Adrenal gland (tissue), 19 donors: ENCODE measurements at places on chromosomes 11 and 22. TPM values are rescaled to one million over a fixed set of nuclear protein-coding genes. Genes with fewer than 3 reads are reported as not detected.

The MPPED1 gene
- total RNA-seq = 0.44 TPM

The OR4B1 gene
- total RNA-seq = not detected

The OR6X1 gene
- total RNA-seq = not detected

The TMEM25 gene
- 113 TPM for total RNA-seq

The MRGPRX4 gene
- not detected for total RNA-seq

The CALCA gene
- not detected for total RNA-seq

The SLC5A12 gene
- total RNA-seq = 0.33 TPM

The SPTBN2 gene
- total RNA-seq = 54.0 TPM

The CD248 gene
- total RNA-seq = 17.8 TPM

The YAP1 gene
- total RNA-seq = 102 TPM

The AIFM3 gene
- total RNA-seq = 2.8 TPM

The ANKK1 gene
- total RNA-seq = 0.18 TPM

The MFRP gene
- not detected for total RNA-seq

The E2F8 gene
- total RNA-seq = not detected

The TBX10 gene
- not detected for total RNA-seq

The DYNC2H1 gene
- total RNA-seq = 20.4 TPM

GRCh38 chr22:31077681-31078080 is 3.4 kb upstream of the SMTN start:
- no peak for DNase-seq

DNA sequence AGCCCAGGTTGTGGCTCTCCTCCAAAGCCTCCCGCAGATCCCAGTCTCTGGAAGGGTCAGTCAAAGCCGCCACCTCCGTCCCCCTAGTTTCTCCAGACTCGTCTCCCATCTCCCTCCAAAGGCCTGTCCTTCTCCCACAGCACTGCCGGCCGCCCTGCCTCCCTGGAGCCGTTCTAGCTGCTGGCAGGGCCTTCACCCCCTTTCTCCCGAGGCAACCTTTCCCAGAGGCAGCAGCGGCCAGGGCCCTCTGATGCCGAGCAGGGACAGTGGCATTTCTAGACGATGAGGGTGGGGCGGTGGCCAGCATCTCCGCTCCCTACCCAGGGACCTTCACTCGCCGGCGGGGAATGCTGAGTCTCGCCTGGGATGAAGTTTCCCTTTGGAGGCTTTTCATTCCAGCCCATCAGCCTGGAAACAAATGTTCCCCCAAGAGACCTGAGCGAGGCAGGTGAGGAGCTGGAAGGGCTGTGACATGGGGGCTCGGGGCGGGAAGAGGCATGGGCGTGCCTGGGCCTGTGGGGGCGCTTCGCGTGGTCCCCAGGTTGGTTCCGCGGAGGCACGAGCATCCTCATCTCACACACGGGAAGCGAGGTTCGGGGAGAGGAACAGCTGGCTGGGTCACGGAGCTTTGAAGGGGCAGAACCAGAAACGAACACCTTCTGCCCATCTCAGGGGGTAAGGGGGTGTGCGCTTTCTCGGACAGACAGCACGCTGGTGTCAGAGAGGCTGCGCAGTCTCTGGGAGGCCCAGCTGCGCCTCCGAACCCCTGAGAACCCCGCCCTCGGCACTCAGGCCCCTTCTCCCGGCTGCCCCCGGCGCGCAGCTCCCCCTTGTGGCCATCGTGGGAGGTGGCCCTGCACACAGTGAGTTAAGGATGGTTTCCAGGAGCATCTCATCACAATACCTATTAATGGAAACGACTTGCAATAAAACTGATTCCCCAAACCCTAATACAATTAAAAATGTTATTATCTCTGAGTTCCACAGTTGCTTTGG is 18.1 kb upstream of the KLHL35 start:
- DNase-seq = no peak

GRCh38 chr11:102798012-102798746 is at the start of gene MMP1:
MMP1 (minus strand) TSS chr11:102798160; CDS start chr11:102798092, 68 bp downstream.
- no peak for DNase-seq

GRCh38 chr22:44888491-44889254 is 121.1 kb downstream of the PHF21B start:
- DNase-seq = no peak

GRCh38 chr22:20429254-20430100 is 8.1 kb downstream of the SCARF2 start:
- DNase-seq = peak; percentile 63

GRCh38 chr11:73645121-73645969 is 1.0 kb upstream of the PLEKHB1 start:
- no peak for DNase-seq

DNA sequence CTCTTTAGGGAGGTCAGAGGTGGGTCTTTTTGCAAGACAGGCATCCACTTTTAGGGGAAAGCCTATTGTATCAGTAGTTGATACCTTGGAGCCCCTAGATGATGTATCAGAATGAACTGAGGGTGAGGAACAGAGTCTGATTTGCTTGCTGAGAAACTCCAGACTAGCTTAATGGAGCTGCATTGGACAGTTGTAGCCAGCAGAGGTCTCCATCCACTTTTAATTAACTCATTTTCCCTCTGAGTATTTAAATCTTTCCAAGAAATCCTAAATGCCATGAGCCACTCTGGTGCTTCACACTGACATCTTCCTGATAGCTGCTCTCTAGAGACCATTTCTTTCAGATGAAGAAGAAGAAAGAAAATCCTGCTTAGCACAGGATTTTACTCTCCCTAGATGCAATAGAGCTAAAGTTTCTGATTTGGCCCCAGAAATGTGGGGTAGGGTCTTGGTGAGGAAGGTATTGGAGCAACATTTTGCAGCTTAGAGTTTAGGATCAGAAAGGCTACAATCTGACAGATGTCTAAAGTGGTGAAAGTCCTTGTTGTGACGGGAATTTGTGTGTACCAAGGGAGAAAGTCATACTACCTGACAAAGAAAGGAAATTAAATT is 38.0 kb downstream of the EXT2 start:
- peak; percentile 22 for DNase-seq

DNA sequence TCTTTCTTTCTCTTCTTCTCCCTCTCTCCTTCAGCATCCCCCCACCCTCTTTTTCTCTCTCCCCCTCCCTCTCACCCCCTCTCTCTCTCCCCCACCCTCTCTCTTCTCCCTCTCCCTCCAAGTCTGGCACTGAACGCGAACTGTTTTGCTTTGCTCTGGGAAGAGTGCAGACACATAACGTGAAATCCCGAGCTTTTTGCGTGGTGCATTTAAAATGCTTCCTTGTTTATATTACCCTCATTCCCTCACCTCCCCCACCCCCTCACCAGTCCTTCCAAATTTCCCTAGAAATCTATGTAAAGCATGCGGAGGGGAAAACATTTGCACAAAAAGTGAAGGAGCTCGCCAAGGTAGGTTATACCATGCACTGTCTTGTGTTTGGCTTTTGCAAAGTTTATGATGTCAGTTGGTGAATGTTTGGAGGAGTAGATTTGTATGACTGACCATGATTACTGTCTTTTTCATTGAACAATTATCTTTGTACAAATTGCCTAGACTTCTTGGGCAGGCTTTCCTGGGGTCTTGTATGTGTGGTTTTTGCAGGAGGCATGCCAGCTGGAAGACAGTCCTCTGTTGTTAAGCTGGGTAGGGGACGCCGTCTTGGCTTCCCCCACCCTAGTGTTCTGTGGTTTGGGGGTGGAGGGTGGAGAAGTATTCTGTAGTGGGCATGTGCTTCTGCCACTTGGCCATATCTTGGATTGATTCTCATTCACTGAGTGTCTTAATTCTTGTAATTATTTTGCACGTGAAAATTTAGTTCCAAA is 123.7 kb upstream of the HSD17B12 start:
- DNase-seq = no peak

GRCh38 chr11:67276781-67277230 is 10.5 kb downstream of the GRK2 start:
- peak; percentile 45 for DNase-seq

DNA sequence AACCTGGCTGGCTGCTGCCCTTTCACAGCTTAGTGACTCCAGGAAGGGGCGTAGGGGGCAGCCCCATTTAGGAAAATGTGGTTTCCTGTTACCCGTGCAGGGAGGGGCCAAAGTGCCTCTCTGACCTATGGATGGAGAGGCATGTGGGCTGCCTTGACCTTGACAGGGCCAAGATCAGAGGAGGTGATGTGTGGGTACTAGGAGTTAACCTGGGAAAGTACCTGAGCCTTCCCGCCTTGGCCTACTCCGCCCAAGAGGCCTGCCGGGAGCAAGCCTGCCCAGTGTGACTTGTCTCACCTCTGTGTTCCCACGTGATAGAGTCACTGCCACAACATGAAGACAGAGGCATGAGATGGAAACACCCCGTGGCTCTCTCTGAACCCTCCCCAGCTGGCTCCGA is 33.4 kb downstream of the GRAMD4 start:
- no peak for DNase-seq

- DNase-seq = no peak
These were observed 41.3 kb downstream of the SMCO4 start for GRCh38 chr11:93501856-93502255.

GRCh38 chr22:49599039-49599438 is 228.6 kb downstream of the BRD1 start:
- no peak for DNase-seq

- no peak for DNase-seq
These were observed 13.6 kb upstream of the EED start for GRCh38 chr11:86230921-86231434.

DNA sequence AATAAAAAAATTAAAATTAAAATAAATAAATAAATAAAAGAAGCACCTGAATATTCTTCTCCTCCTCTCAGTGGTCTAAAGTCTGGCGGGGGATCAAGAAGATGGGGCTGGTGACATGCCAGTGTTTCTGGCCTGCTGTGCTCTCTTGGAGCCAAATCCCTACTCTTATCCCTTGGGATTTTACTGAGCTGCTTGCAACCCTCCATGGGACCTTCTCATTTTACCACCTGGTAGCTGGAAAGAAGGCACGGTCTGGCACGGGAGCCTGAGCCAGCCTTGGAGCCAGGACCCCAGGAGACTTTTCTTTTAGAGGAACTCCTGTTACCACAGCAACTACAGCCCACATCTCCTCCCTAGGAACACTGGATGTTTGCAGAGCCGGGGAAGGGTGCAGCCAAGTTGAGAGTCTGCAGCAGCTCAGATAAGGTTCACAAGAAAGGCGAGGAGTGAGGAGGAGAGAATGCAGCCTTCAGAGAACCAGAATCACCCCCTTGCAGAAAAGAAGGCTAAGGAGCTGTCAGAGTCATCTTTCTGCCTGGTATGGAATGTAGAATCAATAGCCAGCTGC is 21.4 kb downstream of the CD6 start:
- DNase-seq = no peak

DNA sequence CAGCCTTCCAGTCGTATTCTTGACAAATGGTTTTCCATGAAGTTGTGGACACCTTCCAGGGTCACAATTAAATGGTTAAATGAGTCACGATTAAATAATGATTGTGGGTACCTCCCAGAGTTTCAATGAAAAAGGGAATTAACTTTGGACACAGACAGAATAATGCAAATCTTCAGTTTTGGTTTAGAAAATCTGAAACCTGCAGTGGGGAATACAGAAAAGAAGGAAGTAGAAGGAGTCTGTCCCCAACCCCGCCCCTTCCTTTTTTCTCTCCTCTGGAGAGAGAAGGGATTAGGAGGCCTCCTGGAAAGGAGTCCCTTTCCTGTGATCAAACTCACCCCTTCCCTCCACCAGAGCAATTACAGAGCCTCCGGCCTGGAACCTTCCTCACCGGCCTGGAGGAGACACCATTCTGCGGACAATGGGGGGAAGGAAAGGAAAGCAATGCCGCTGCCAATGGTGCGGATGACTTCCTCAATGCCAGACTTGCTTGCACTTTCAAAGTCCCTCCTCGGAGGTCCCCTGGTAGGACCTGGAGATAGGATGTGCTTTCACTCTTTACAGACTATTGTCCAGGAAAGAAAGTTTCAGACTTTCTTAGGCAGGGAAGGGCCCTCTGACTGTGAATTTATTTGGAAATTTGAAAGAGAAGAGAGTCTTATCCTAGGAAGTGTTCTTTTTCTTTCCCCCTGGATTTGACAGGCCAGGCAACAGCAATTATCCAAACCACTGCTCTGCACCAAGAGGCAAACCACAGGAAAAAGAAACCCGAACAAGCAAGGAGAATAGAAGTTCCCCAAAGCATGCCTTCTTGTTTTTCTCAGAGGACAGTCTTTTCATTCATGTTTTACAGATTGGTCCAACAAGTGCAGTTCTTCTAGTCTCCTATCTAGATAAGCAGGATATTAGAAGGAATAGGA is 86.8 kb downstream of the PTPRJ start:
- DNase-seq = no peak

DNA sequence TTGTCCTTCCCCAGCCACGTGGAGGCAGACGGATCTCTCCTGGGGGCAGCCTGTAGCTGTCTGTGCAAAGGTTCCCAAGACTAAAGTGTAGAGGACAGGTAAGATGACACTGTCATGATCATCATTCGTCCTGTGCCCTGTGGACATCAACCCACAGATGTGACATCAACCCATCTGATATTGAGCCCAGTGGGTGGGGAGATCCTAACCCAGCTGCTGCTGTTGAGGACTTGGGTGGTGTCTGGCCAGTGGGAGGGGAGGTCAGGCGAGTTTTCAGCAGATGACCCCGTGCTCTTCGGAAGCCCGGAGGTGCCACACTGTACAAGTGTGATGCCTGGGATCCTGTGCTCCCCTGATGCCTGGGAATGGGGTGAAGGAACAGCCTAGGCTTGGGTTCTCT is 1.2 kb upstream of the GAL start:
- no peak for DNase-seq

- DNase-seq = no peak
These were observed 3.7 kb downstream of the PDGFB start for GRCh38 chr22:39240831-39241793.

GRCh38 chr11:17498475-17498874 is 21.8 kb upstream of the ABCC8 start:
- no peak for DNase-seq

- no peak for DNase-seq
These were observed 343.5 kb downstream of the TENM4 start for GRCh38 chr11:79097246-79097875.

DNA sequence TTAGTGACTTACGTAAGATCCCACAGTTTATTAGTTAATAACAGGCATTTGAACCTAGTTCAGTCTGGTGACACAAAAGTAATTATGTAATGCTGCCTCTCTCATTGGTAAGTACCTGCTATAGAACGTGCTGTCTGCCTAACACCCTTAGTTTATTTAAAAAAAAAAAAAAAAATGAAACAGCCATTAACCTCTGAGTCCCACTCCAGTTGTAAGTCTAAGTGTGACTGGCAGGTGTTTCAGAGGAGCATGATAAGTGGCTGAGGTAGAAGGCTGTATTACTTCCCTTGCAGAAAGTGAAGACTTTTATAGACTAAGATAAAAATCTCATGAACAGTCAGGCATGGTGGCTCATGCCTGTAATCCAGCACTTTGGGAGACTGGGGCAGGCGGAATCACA is 140.5 kb downstream of the TRIM44 start:
- no peak for DNase-seq

GRCh38 chr22:47190957-47191670 is 428.7 kb downstream of the TBC1D22A start:
- no peak for DNase-seq
